Effector CD8-positive, alpha-beta T cell (primary cell): ENCODE measurements at places on chromosomes 5 and 9.

- DNase-seq, result no peak
Measured at GRCh38 chr5:145803112-145804004, 31.8 kb downstream of the PRELID2 start.

- no peak for DNase-seq
Measured at GRCh38 chr5:38291355-38291754, 33.0 kb downstream of the EGFLAM start.

DNA sequence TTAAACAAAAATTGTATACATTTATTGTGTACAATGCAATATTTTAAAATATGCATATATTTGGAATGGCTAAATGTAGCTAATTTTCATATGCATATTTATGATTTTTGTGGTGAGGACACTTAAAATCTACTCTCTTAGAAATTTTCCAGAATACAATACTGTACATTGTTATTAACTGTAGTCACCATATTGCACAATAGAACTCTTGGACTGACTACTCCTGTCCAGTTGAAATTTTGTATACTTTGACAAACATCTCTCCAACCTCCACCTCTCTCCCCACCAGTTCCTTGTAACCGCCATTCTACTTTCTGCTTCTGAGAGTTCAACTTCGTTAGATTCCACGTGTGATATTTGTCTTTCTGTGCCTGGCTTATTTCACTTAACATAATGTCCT lies 49.2 kb upstream of the TAF11L2 start:
- DNase-seq, result no peak

DNA sequence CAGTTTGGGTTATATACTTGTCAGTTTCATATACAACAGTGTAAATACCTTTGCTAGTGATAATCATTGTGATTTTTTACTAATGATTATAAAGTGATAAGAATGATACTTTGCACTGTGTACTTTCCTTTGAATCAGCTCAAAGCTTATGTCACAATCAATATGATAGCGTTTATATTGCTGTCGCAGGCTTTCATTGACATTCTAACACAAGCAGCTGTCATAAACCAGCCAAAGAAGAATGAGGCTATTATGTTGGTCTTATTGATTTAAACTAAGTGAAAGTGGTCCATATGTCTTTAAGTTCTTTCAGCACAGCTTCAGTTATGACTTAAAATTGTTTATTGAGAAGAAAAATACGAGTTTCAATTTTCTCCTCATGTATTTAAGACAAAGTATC lies 272.7 kb upstream of the RGMB start:
- DNase-seq, result no peak

- no peak for DNase-seq
Measured at GRCh38 chr9:89137542-89138462, 40.8 kb downstream of the SHC3 start.
